IPS DF 6.9 (cell line): ENCODE measurements at places on chromosomes 1 and 21.

DNA sequence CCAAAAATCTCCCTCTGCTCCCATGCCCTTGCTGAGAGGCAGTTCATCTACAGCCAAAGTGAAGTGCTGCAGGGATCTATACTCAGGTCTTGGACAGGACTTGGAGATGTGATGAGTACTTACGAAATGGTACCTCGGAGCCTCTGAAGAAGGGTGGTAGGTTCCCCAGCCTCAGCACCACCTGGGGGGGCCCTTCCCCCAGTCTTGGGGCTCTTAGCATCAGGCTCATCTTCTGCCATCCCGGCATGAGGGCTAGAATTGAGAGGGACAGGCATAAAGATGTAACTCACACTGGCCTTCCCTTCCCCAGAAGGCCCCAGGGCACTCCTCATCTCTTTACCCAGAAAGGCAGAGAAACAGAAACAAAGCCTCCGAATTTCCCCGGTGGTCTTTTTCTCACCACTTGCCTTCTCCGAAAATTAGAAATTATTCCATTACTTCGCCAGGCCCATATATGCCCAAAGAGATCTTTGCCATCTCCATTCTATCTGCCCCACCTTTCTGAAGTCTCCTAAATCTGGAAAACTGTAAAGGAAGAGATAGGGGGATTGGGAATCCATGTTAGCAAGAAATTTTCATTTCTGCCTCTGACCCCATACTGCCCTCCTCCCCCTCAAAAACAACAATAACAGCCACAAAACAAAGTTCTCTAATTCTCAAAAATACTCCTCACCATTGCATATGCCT lies 827 bp downstream of the RFX5 start:
- H3K27me3 ChIP-seq, result no peaks in the 10 kb centered on the region
- no peak overlapping the region for H3K27ac ChIP-seq
- H3K4me3 ChIP-seq, result peak overlapping the region; percentile 48; the same call in 1 of the 2 replicates
- peaks cover 25% of the 10 kb centered on the region for H3K36me3 ChIP-seq
- DNase-seq, result no peak
- peaks cover 1% of the 10 kb centered on the region; the same call in 1 of the 2 replicates for H3K4me1 ChIP-seq

DNA sequence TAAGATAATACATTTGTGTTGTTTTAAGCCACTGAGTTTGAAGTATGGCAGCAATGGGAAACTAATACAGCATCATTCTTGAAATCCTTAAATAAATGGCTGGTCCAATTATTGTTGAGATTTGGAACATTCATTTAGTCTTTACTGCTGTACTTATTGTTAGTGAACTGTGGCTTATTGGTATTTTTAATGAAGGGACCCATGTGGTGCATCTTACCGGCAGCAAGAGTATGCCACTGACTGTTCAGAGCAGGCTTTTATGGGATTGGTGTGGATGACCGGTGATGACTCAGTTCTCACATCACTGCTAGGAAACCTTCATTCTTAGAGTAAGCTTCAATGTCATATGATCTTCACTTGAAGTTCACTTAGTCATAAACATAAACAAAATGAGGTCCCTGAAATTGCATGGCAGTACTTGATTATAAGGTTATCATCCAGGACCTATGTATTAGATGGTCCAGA lies 31.5 kb downstream of the PRKAA2 start:
- no peak overlapping the region for H3K4me3 ChIP-seq
- H3K4me1 ChIP-seq, result no peaks in the 10 kb centered on the region
- no peak overlapping the region for H3K27ac ChIP-seq
- H3K27me3 ChIP-seq, result no peaks in the 10 kb centered on the region

DNA sequence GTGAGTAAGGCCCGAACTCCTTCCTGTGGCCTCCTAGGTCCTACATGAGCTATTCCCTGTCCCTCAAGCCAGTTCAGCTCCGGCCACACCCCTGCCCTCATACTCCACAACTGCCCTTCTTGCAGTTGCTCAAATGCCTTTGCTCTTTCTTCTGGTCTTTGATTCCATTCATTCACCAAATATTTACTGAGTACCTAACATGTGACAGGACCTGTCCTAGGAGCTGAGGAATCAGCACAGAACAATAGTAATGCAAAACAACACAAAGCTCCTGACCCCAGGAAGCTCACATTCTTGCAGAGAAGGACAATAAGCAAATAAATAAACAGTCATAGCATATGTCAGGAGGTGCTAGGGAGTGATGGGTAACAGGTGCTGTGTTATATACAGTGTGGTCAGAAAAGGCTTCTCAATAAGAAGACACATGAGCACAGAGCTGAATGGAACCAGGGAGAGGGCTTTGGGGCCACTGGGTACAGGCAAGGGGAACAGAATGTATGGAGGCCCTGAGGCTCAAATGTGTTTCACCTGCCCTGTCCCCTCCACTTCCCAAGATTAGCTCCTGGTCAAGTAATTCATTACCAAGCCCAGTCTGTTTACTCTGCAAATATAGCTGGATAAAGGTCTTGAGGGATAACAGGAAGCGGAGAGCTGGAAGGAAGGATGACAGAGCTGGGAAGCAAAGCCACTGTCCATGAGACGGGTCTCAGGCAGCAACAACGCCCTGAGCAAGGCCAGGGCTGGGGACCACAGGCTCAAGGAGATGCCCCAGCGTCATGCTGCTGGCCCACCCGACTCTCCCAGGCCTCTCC lies 145.1 kb downstream of the CSMD2 start:
- H3K36me3 ChIP-seq, result no peaks in the 10 kb centered on the region
- H3K27me3 ChIP-seq, result no peaks in the 10 kb centered on the region
- no peak for DNase-seq

DNA sequence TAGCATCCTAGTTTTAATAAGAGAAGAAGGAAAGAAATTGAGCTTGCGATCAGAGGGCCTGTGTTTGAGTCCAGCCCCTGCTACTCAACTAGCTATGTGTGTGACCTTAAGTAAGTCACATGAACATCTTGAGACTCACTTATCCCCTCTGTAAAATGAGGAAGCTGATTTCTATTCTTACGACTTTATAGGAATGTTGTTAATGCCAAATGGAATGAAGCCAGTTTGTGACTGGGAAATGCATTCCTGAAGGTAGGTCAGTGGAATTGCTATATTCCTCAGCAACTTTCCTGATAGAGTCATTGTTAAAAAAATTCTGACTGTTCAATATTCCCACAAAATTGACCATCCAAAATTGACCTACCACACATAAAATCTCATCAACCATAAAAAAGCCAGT lies 14.9 kb downstream of the FASLG start:
- no peaks in the 10 kb centered on the region for H3K27me3 ChIP-seq
- no peaks in the 10 kb centered on the region for H3K4me1 ChIP-seq
- no peak for DNase-seq
- no peak overlapping the region for H3K27ac ChIP-seq
- no peaks in the 10 kb centered on the region for H3K36me3 ChIP-seq

GRCh38 chr1:229856009-229856650 lies 210.9 kb upstream of the GALNT2 start:
- no peak overlapping the region for H3K27ac ChIP-seq
- H3K36me3 ChIP-seq, result no peaks in the 10 kb centered on the region; the same call in 1 of the 2 replicates

- no peak for DNase-seq
- H3K27ac ChIP-seq, result no peak overlapping the region
These were observed 66.0 kb downstream of the SYDE2 start for GRCh38 chr1:85134583-85135391.

DNA sequence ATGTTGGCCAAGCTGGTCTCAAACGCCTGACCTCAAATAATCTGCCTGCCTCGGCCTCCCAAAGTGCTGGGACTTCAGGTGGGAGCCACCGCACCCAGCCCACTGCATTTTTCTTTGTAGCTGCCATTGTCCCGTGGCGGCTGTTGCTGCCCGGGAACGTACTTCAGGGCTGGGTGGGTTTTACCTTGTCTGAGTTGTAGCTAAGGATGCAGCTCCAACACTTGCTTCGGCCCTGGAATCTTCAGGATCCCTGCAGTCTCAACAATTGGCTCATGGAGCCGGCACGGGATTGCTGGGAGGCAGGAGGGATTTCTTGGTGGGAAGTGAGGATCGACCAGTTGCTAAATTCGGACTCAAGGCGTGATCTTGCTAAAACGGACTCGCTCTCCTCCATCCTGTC lies 10.7 kb downstream of the TNFRSF8 start:
- H3K27me3 ChIP-seq, result no peaks in the 10 kb centered on the region
- H3K36me3 ChIP-seq, result no peaks in the 10 kb centered on the region; the same call in 1 of the 2 replicates
- H3K27ac ChIP-seq, result no peak overlapping the region
